Stimulated activated CD8-positive, alpha-beta memory T cell treated with anti-CD3 and anti-CD28 coated beads, Interleukin-2, amount 100 ng/mL, for 1 hour (primary cell): ENCODE measurements at places on chromosomes 2 and 18.

GRCh38 chr2:240238786-240239185, 98.3 kb upstream of the OTOS start:
- DNase-seq = no peak

GRCh38 chr2:120863661-120864320, 128.1 kb downstream of the GLI2 start:
- no peak for DNase-seq

DNA sequence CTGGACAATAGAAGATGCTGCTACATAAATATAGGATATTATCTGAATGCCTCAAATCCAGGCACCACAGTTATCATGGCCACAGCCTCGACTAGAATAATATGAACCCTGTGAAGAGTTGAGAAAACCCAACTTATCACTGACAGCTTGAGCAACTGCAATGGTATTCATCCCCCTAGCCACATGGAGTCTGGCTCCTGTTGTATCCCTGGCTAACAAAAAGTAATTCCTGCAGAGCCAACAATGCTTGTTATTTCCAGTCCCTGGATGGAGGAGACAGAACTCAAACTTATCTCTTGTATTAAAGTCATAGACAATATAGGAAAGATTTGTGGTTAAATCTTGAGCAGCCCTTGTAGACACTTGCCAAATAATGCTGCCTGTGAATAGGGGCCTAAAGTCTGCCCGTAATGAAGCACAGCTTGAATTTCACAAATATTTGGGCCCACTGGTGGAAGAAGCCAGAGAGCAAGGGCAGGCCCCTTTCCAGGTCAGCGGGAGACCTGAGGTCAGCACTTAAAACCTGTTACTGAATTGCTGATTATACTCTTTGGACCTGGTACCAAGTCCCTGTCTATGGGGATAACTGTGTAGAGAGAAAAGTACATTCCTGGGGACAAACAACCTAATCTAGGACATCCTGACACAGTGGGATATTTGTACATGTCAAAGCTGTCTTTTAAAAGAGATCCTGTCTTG, 28.4 kb upstream of the SUCLG1 start:
- no peak for DNase-seq

GRCh38 chr2:9648821-9649220, 18.0 kb upstream of the YWHAQ start:
- DNase-seq = no peak

DNA sequence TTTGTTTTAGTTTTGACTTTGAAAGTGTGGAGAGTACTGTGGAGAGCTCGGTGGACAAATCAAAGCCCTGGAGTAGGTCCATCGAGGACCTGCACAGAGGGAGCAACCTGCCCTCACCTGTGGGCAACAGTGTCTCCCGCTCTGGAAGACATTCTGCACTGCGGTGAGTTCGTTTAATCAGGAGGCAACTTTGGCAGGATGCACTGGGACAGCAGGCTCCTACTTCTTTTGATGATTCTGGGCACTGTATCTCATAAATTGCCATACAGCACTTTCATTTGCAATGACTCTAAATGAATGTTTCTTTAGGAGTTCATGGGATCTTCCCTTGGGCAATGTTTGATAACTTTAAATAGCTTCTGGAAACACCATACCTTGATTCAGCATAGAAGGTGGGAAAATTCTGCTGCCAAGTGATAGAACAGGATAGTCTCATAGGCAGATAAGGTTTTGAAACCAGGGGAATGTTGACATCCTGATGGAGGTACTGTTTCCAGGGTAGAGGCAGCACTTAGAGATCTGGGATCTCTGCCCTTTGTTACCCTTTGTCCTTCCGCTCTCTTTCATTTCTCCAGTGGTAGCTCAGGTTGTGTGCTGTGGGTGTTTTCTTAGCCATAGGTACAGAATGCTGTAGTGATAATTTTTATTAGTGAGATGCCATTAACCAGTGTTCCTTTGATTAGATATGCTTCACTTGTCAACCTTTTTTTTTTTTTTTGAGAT, 156.2 kb downstream of the PRPF40A start:
- DNase-seq = no peak

DNA sequence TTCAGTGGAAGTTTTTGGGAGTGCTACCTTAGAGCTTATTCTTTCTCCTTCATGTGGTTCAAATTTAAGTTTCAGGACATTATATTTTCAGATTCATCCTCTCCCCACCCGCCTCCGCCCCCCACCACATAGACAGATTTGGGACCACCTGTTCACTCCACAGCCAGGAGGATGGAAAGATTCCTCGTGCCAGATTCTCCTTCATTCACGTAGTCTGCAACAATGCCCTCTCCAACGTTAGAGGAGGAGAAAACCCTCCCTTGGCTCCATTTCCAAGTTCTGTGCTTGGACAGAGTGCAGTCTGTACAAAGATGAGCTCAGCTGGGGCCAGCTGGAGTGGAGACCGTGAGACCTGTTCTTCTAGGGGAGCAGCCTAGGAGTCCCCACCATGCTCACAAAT, 26.2 kb downstream of the POU3F3 start:
- no peak for DNase-seq

DNA sequence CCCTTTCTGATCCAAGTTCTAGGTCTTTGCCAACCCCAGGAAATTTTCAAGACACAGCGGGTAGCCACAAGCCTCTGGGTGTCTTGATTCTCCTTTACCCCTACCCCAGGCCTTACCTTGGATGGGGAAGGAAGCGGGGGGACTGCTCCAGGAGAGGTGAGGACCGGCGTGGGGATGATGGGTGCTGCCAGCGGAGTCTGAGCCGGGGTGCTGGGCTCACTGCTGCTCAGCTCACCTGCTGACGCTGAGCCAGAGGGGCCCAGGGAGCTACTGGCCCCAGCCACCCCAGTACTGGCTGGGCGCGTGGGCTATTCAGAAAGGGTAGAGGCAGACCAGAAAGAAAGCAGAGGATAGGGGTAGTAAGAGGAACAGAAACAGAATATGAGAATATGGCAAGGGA, 8.7 kb downstream of the DCTN1 start:
- DNase-seq = no peak

GRCh38 chr2:240214790-240215675, 74.6 kb upstream of the OTOS start:
- no peak for DNase-seq

- no peak for DNase-seq
These were observed 44.4 kb upstream of the IL1R2 start for GRCh38 chr2:101947374-101947773.

DNA sequence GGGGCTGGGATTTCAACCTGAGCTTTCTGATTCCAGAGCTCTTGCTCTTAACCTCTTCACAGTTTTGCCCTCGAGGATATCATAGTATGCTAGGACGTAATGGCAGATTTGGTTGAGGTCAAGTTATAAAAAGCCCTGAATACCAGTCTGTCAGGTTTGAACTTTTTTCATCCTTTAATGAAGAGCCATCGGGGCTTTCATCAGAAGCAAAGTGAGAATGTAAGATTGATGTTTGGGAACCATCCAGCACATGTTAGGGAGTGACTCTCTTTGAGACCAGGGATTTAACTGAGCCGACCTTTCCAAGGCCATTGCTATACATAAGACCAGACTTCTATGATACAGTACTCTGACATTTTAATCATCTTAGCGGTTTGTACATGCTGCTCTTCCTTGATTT, 142.5 kb downstream of the TTC27 start:
- DNase-seq = no peak

GRCh38 chr2:19973466-19973865, 16.4 kb downstream of the WDR35 start:
- no peak for DNase-seq

- no peak for DNase-seq
These were observed 30.5 kb downstream of the PREPL start for GRCh38 chr2:44330801-44331200.

DNA sequence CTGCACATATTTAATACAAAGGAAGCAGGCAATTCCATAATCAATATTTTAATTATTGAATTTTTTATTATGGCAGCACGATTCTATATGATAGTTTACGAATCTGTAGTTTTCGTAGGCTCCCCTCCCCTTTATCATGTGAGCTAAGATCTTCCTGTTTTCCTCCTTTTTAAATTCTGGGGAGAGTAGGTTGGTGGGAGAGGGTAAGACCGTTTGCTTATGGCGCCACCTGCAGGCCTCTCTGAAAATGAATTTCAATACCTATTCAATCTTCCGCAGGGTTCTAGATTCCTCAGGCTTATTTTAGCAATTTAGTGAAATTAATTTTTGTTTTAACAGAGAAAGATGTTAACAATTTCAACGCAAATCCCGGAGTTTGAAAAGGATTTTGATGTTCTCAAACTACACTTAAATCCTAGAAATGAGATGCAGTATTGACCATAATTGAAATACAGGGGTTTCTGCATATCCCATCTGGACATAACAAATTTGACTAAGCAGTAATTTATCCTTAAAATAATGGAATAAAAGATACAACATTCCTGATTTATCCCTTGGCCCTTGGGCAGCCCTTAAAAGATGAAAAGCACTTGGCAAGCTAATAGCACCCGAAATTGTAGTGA, 12.8 kb upstream of the GBX2 start:
- no peak for DNase-seq

DNA sequence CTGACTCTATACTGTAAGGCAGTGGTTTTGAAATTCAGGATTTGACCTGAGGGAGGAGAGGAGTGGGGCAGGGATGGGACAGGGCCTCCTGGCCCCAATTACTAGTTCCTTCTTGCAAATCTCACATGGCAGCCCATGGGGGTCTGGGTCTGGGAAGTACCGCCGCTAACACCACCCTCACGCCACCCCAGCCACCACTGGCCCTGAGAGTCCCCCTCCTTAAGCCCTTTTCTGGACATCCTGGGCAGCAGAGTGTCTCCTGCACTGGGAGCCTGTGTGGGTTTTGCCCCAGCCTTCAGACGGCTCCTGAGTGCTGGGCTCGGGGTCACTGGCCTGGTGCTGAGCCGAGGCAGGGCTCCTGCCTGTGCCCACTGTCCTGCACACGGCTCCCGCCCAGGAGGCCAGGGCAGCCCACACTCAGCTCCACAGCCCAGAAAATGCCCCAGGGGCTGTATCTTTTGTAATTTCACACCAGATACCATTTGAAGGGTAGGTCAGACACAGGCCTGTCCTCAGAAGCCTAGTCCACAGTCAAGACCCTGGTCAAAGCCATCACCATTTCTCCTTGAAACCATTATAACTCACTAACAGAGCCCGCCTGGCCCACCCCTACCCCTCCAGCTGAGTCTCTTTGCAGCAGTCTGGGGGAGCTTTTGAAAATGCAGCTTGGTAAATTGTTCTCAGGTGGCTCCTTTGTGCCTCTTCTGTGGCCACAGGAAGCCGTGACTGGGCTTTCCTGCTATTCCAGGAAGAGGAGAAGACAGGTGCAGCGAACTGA, 55.1 kb downstream of the CYP27C1 start:
- no peak for DNase-seq

- DNase-seq = no peak
These were observed 49.9 kb downstream of the KCNIP3 start for GRCh38 chr2:95346738-95347671.

- DNase-seq = no peak
These were observed 86.6 kb upstream of the TMEM247 start for GRCh38 chr2:46392561-46393346.

GRCh38 chr2:224802407-224802806, 86.2 kb upstream of the CCDC195 start:
- no peak for DNase-seq

DNA sequence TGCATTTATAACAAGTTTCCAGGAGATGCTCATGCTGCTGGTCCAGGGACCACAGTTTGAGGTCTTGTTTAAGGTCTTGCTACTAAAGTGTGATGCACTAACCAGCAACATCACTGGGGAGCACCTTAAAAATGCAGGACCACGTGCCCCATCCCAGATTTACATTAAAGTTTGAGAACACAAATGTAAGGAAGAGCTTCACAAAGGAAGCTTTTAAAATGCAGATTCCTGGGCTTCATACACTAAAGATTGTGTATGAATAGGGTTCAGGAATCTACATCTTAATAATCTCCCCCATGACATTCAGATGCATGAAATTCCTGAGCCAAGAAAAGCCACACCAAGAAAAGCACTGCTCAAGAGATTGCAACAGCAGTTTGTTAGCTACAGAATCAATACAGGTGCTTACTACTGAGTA, 235.3 kb upstream of the TANK start:
- no peak for DNase-seq

DNA sequence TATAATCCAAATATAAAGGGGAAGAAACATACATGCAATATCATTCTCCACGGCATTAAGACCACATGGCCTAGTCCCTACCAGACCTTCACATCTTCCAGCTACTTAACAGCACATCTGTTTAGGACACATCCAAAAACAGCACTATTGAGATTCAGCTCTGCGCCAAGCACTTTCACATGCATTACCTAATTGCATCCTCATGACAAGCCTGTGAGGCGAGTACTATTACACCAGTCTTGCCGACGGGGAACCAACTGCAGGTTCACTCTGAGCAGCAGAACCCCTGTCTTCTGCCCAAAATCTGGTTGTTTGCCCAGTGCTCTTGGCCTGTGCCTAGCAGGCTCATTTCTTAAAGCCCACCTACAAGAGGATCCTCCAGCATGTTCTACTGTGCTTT, 66.7 kb downstream of the AAK1 start:
- no peak for DNase-seq

DNA sequence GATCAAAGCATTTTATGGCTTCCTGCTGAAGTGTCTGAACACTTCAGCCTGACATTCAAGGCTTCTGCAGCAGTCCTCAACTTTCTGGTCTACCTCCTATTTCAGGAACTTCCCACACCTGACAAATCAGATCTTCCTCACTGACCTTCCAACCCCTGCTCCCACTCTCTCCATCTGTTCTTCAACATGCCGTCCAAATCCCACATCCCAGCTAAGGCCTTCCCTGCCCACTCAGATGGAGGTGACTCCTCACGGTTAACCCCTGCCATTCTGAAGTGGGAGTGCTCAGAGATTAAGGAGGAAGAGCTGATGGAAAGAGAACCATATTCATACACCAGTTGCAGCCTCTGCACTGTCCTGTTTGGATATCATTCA, 104.8 kb downstream of the POLR1A start:
- no peak for DNase-seq

GRCh38 chr2:17752892-17753802, 463 bp downstream of the SMC6 start:
- DNase-seq = no peak

DNA sequence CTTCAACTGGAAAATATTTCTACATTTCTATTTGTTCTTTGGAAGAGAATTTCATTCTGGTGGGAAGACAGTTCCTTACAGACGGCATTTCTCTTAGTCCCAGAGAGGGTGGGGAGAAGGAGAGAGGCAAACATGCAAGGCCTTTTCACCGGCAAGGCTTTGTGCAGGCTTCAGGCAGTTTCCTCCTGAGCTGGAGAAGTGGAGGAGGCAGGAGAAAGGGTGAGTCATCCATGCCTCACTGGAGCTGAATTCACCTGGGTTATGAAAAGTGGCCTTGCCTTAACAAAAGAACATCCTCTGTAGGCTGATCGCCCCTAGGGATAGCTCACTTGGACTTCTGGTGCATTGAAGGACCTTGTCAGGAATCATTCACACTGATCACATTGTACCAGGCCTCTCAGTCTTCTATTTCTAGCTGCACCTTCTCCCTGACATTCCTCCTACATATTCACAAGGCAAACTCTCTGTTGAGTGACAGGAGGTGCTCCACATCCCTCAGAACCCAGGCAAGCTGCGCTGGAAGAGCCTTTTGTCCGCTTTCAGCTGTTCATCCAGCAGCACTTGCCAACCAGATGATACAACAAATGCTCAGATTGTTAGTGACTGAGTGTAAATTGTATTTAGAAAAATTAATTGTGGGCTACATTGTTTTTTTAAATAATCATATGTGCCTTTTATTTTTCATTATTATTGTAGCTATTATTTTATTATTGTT, 796.1 kb downstream of the DCDC2C start:
- no peak for DNase-seq
